ENCODE measurements at places on chromosomes 5 and 9. TPM values are rescaled to one million over a fixed set of nuclear protein-coding genes. Genes with fewer than 3 reads are reported as not detected.

DNA sequence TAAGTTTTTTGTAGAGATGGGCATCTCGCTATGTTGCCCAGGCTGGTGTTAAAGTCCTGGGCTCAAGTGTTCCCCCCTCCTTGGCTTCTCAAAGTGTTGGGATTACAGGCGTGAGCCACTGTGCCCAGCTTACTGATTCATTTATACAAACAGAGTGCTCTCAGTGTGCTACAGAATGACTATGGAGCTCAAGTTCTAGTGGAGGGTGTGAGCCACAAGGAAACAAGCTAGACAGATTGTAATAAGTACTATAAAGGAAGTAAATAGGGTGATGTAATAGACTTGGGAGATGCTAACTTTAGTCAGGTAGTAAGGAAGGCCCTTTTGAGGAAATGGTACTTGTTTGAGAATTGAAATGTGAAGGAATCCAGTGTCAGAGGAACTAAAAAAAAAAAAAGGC, 1.7 kb upstream of the TMEM267 start:
- H3K4me1 ChIP-seq = no peaks in the 10 kb centered on the region
- peak overlapping the region; percentile 99 for H3K27ac ChIP-seq
- no peak overlapping the region for H3K4me3 ChIP-seq
- DNase-seq = no peak

Gene OR13J1
- not detected for total RNA-seq

Gene KLHL3
- total RNA-seq = 7.4 TPM

Gene IL4
- not detected for total RNA-seq

DNA sequence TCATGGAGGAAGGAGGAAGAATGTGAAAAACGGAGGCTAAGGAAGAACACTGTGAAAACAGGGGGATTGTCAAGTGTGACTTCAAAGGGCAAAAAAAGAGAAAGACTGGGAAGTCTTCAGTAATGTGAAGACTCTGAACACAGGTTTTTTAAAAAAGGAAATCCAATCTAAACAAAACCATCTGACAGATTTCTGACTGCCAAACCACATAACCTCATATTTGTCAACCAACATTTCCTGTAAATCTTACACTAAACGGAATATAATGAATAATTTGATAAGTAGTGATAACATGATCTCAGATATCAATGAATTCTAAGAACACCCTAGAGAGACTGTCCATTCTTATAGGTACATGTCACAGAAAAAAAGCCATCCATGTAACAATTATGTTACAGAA, 124.7 kb downstream of the FBN2 start:
- H3K27me3 ChIP-seq = no peaks in the 10 kb centered on the region
- no peaks in the 10 kb centered on the region for H3K4me1 ChIP-seq
- H3K4me3 ChIP-seq = no peak overlapping the region
- H3K27ac ChIP-seq = no peak overlapping the region
- no peaks in the 10 kb centered on the region for H3K36me3 ChIP-seq

- no peaks in the 10 kb centered on the region for H3K27me3 ChIP-seq
- peak; percentile 64 for DNase-seq
- H3K27ac ChIP-seq = peak overlapping the region; percentile 99
- peaks cover 21% of the 10 kb centered on the region for H3K4me1 ChIP-seq
- H3K4me3 ChIP-seq = no peak overlapping the region
- no peaks in the 10 kb centered on the region for H3K36me3 ChIP-seq
Observed at GRCh38 chr5:149419859-149420544, 40.9 kb upstream of the IL17B start.

GRCh38 chr5:181042036-181042713, 2.1 kb downstream of the BTNL9 start:
- no peaks in the 10 kb centered on the region for H3K4me1 ChIP-seq
- H3K4me3 ChIP-seq = no peak overlapping the region
- H3K27ac ChIP-seq = no peak overlapping the region

Gene SLC1A1
- 14.1 TPM for total RNA-seq

DNA sequence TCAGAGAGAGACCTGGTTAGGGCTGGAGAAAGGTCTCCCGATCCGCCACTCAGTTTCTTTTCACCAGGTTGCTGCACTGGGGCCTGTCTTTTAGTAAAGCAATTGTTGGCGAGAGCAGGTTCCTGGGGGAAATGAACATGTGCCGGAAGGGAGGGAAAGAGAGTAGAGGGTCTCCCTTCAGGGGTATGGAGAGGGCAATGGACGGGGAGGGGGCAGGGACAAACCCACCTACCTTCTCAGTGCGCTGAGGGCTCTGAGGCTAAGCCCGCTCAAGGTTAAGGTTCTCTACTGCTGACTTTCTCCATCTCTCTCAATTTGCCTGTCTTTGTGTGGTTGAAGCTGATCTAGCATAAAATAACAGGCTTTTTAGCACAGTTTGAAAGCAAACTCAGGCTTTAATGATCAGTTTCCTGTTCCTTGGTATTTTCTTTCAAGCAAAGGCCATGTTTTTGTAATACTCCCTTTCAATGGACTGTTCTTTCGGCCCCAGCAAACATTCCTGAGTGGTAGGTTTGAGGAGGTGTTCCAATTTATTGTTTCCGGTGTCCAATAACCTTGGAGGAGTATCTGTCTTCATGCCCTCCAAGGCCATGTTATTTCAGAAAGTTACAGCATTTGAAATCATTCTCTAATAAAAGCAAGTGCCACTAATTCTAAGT, 25.5 kb upstream of the TRAF1 start:
- H3K4me3 ChIP-seq = no peak overlapping the region
- H3K4me1 ChIP-seq = no peaks in the 10 kb centered on the region
- no peak overlapping the region for H3K27ac ChIP-seq
- no peak for DNase-seq
- H3K36me3 ChIP-seq = no peaks in the 10 kb centered on the region

All from uterus (tissue), 4 donors.